ENCODE measurements at places on chromosomes 3 and 15.

DNA sequence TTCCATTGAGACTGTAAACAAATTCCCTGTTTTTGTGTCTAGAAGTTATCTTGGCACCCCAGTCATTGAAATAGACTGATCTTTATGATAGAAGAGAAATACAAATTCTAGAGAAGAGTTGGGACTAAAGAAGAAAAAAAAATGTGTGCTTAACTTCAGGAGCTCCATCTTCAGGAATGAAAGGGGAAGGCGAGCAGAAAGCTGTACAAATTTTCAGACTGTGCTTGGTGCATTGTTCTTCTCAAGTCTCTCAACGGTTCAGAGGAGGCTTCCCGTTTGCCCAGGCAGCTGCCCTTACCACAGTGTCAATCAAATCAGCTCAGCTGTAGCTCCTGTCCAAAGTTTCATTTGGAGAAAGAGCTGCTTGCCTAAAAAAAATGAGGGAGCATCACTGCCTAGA lies 41.7 kb downstream of the OXSM start:
- DNase-seq = no peak

GRCh38 chr3:23580096-23580713 lies 225.6 kb upstream of the UBE2E1 start:
- no peak for DNase-seq

- DNase-seq = no peak
Observed at GRCh38 chr15:68704496-68705021, 116.1 kb downstream of the ANP32A start.

DNA sequence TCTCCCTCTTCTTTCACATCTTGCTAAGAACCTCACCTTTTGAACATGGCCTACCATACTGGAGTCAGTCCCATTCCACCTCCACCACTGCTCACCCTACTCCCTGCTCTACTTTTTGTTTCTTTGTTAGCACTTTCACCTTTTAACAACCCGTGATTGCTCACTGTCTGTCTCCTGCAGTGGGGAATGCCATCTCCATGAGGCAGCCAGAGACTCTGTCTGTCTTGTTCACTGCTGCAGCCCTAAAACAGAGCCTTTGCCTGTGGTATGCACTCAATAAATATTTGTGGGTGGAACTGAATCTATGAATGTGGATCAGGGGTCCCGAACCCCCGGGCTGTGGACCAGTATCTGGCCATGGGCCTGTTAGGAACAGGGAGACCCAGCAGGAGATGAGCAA lies 16.5 kb upstream of the TLE3 start:
- DNase-seq = no peak

- DNase-seq = no peak
Observed at GRCh38 chr3:30502742-30503073, 103.7 kb upstream of the TGFBR2 start.

DNA sequence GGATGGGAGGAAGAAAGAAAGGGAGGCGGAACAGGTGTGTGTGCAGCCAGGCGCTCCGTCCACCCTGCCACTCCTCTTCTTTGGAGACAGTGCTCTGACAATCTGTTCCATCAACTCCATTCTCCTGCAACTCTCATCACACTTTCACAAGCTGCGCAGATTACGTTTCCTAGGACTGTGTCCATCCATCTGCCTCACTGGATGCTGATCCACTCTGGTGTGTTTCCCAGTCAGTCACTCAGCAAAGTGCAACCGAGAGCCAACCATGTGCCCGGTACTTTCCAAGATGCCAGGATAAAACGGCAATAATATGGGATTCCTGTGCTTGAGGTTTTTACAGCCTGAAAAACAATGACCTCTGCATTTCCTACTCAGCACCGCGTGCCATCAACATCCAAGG lies 59.6 kb downstream of the SLC12A8 start:
- DNase-seq = no peak

Data from NCI-H1092 treated with DMSO at 0.1 percent for 48 hours (cell line).